ENCODE measurements at places on chromosomes 6 and 20.

DNA sequence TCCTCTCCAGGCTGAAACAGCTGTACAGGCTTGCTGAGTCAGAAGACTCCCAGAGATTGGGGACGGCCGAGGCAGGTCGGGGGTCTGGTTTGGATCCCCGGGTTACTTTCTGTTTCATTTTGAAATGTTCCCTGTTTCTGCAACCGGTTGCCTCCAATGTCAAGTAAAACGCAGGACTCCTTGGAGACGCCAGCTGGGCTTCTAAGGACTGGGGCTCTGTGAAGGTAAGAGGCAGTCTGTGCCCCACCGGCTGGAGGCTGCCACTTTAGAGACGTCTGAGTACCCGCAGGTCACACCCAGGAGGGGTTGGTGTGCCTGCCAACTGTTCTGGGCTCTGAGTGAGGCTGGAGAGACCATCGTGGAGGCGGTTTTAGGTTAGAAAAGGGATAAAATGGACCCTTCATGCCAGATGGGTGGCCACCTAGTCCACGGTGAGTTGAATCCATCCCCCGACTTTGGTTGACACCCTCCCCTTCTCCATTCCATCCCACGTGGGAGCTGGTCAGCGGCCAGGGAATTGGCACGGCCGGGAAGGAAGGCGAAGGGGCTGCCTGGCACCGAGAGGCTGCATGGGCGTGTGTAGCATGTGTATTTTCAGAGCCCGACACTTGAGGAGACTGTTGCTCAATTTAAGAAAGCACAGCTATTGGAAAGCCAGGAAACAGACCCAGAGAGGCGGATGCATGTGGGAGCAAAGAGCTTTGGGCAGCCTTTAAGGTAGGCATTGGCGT lies 240.9 kb downstream of the PHACTR1 start:
- DNase-seq, result no peak

DNA sequence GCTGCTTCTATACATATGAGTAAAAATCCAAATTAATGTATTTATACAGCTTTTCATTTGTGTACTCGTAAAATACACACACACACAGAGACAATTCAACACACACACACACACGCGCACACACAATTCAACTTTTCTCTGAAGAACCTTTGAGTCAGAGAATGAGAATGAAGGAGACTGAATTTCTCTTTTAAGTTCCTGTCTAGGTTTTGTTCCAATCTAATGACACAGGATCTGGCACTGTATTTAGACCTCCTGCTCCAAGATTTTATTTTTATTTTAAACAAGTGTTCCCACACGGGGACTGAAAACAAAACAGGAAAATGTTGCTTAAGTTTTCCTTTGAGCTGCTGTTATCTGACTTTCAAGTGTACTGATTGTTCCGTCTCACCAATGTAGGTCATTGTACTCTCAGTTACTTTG lies 250.8 kb downstream of the LAMA2 start:
- DNase-seq, result no peak

DNA sequence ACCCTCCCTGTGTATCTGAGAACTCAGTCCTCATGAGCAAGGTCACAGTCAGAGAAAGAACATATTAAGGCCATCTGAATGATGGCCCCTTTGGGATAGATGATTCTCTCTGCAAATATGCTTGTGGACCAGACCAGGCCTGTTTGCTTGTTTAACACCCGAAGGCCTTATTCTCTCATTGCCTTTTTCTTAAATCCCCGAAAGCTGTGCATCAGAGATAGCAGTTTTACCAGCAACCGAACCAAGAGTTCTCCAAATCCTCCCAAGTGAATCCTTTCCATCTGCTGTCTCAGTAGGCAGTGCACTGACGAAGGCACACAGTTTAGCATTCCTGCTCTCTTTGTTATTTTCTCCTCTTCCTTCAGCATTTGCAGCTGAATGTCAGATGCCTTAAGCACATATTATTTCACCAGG lies 79.8 kb downstream of the TRMT6 start:
- DNase-seq, result no peak

DNA sequence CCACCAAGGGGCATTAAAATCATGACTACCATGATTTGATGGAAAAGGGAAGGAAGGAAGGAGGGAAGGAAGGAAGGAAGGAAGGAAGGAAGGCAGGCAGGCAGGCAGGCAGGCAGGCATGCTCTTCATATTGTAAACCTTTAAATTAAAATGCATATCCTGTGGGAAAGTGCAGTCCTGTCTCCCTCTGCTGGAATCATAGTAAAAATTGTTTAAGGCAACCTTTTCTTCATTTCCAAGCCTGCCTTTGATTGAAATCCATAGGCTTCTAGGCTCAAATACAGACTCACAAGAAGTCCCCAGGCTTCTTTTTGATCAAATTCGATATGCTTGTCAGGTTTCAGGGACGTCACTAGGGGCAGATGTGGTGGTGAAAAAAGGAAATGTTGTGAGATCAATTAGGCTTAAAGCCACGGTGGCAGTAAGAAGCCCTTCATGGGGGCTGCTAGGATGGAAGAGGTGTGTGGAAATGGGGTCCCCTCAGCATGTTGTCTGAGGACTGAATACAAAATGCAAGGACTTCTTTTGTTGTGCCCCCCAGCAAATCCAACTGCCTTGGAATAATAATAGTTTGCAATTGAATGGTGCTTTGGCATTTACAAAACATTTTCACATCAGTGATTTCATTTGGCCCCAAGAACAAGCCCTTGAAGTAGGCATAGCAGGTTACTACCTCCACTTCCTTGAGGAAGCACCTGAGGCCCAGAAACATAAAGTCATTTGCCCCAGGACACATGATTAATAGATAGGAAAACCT lies 25.6 kb upstream of the GABRR1 start:
- peak; percentile 66 for DNase-seq

- DNase-seq, result no peak
Measured at GRCh38 chr6:29142309-29142708, 28.4 kb upstream of the OR2J2 start.

DNA sequence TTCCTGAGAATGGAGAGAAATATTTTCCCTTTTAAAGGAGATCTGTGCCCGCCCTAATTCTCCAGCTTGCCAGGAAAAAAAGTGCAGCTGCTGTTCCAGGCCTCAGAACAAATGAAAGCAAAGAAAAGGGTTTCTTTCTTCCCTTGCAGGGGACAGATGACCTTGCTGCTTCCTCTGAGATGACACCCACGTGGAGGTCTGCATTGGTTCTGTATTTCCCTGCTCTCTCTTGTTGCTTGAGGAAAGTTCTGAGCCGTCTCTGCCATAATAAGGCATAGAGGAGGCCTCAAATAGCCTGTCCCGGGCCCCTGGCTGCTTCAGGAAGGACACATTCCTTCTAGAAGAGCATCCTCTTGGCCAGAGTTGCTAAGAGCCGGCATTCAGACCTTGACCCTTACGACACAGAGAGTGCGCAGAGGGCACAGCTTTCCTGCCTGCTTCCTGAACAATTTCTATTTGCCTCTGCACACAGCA lies 501.8 kb upstream of the SULF2 start:
- no peak for DNase-seq

- no peak for DNase-seq
Measured at GRCh38 chr6:150025201-150025917, at the start of gene RAET1L. Gene RAET1L, minus strand, starts transcription at chr6:150025532. Its CDS starts 61 bp downstream, at chr6:150025471.

- DNase-seq, result no peak
Measured at GRCh38 chr20:50057714-50058053, 55.3 kb downstream of the UBE2V1 start.

GRCh38 chr20:3374296-3374695 lies 33.2 kb downstream of the DNAAF9 start:
- no peak for DNase-seq

GRCh38 chr20:55070001-55070400 lies 594.6 kb downstream of the DOK5 start:
- DNase-seq, result no peak

- peak; percentile 99 for DNase-seq
Measured at GRCh38 chr20:50308513-50309279, 118.1 kb downstream of the CEBPB start.

GRCh38 chr6:42040856-42041480 lies 9.4 kb upstream of the TAF8 start:
- no peak for DNase-seq

- DNase-seq, result no peak
Measured at GRCh38 chr6:90896075-90896547, 309.2 kb upstream of the MAP3K7 start.

DNA sequence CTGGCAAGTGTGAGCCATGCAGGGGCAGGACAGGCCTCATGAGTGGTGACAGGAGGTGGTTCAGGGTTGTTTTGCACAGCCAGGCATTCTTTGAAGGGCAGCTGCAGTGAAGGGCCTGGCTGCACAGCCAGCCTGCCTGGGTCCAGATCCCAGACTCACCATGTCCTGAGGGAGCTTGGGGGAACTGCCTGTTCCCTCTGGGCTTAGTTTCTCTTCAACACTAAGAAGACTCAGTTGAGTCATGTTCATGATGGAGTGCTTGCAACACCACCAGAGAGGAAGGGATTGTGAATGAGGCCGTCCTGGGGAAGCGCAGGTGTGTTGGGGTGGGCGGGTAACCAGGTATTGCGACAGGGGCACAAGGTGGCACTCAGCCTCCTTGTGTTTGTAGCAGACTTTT lies 102.4 kb downstream of the CDH26 start:
- DNase-seq, result no peak

GRCh38 chr20:8876366-8876765 lies 192.5 kb upstream of the PLCB4 start:
- DNase-seq, result no peak

DNA sequence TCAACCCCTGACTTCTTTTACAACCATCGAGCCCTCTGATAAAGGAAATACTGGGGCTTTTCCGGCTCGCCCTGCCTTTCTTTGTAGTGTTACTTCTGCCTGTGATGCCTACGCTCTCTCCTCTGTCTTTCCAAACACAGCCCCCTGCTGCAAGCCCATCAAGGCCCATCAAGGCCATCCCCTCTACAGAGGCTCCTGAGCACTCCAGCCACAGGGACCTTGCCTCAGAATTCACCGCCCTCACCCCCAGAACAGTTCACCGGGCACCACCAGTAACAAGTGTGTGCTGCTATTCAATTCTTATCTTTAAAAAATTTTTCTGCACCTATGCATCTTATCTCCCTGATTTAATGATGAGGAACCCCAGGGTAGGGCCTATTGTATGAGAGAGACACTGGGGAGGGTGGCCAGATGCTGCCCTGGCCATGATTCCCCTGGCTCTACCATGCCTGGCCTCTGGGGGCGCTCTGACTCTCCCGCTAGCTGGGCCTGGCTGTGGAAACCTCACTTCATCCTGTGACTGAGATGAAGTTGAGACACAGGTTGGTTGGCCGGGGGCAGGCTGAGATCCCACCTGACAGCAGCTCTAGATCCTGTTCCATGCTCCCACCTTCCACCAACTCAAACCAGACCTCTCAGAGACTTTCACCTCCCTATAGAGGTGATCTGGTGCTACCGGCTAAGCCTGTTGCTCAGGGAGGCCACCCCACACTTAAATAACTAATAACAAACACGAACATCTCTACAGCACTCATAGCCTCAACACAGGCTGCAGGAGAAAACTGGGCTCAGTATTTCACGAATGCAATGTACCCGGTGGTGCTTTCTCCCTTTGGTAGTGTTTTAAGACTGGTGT lies 19.2 kb upstream of the GLP1R start:
- no peak for DNase-seq

DNA sequence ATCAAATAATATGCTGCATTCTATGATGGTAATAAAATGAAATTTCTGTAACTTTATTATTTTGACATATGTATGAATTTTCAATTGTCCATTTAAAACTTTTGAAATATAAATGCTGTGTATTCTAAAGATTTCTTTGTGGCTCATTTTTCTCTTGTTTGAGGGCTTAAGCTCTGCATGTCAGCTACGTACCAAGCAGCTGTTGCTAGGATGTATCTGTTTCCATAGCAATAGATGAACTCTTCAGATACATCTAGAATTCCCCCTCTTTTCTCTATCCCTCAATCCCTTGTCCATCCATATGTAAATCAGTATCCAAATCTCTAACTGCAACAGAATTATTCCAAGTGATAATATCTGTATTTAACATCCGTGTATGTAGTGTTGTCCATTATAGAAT lies 76.5 kb upstream of the OPRM1 start:
- DNase-seq, result no peak

- no peak for DNase-seq
Measured at GRCh38 chr6:41413250-41413649, 77.8 kb downstream of the NCR2 start.

DNA sequence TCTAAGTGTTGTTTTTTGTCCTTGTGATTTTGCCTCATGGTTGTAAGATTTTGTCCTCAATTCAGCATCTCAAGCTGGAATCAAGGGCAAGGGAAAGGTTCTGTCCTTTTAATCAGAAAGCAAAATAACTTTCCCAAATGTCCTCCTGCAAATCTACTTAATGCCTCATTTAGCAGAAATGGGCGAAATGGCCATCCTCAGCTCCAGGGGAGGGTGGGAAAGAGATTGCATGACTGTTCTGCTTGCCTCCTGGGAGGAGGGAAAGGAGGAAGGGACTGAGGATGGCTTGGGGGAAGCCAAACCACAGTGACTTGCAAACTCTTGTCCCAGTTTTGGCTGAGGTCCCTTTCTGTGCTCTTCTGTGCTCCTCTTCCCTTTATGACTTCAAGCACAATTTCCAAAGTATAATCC lies 43.4 kb downstream of the TNFAIP3 start:
- DNase-seq, result no peak

DNA sequence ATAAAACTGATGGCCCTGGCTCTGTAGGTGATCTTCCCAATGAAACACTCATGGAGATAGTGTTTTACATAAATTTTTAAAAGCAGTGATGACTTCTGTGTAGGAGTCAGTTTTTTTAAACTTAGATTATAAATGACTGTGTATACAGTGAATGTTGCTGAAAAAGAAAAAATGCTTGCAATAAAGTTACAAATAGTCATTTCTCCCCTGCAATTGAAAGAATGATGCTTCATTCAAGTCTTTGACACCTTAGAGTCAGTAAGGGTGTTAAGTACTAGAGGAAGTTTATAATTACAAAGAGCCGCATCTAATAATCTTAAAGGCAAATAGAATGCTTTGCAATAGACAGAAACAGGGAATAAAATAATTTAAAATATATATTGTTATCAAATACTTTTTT lies 27.6 kb downstream of the ZNF292 start:
- DNase-seq, result no peak

DNA sequence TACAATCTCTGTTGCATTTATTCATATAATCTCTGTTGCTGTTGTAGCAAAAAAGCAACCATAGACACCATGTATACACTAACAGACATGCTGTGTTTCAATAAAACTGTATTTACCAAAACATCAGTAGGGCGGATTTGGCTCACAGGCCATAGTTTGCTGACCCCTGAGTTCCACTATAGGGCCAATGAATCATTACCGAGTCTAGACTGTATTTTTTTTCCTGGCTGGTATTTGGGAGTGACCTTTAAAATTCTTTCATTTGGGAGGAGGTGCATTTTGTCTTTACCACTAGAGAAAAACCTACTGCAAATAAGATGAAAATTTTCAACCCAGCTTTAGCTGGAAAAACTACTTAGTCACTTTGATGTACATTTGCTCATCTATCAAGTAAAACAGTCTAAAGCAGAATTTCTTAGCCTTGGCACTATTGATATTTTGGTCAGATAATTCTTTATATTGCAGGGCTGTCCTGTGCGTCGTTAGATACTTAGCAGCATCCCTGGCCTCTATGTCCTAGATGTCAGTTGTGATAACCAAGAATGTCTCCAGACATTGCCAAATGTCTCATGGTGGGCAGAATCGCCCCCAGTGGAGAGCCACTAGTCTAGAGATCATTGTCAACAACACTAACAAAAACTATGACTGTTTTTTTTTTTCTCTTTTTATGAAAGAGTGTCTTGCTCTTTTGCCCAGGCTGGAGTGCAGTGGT lies 39.5 kb downstream of the DCBLD1 start:
- no peak for DNase-seq

Measured in esophagus muscularis mucosa (tissue), 4 donors.